Dermis microvascular lymphatic vessel endothelial cell (primary cell): ENCODE measurements at places on chromosomes 5 and 9. TPM values are rescaled to one million over a fixed set of nuclear protein-coding genes. Genes with fewer than 3 reads are reported as not detected.

DMRT2 gene
- not detected in 2 replicates for total RNA-seq

TRAF1 gene
- total RNA-seq, result 0.51 and 1.2 TPM in 2 replicates

FSD1L gene
- total RNA-seq, result 1.7 and 2.0 TPM in 2 replicates

VCAN gene
- total RNA-seq, result 0.25 and 0.51 TPM in 2 replicates

EFCAB9 gene
- total RNA-seq, result not detected in 2 replicates

BAAT gene
- under 0.01 TPM in 1 of 2 replicates, not detected in the other for total RNA-seq

FABP6 gene
- total RNA-seq, result not detected in 2 replicates

PCDHGB3 gene
- 1.9 and 3.8 TPM in 2 replicates for total RNA-seq

BHMT2 gene
- total RNA-seq, result 3.1 and 6.2 TPM in 2 replicates

FKTN gene
- total RNA-seq, result 7.7 and 9.2 TPM in 2 replicates

OR1Q1 gene
- not detected in 2 replicates for total RNA-seq

SLC23A1 gene
- under 0.01 TPM in 1 of 2 replicates, not detected in the other for total RNA-seq

NR4A3 gene
- total RNA-seq, result under 0.01 TPM in 2 replicates

HACD4 gene
- 0.25 and 0.26 TPM in 2 replicates for total RNA-seq

POLK gene
- total RNA-seq, result 22.0 and 27.8 TPM in 2 replicates

SH3RF2 gene
- 0.13 TPM in 1 of 2 replicates, not detected in the other for total RNA-seq

SRP19 gene
- total RNA-seq, result 25.5 and 30.1 TPM in 2 replicates

AK1 gene
- 20.4 and 23.0 TPM in 2 replicates for total RNA-seq

CCIN gene
- total RNA-seq, result 0.13 and 0.38 TPM in 2 replicates

GARIN3 gene
- not detected in 2 replicates for total RNA-seq

TXNDC8 gene
- not detected in 2 replicates for total RNA-seq

NUTM2F gene
- total RNA-seq, result not detected in 2 replicates

DEPDC1B gene
- total RNA-seq, result 4.4 and 9.9 TPM in 2 replicates

GLIPR2 gene
- 57.9 and 108 TPM in 2 replicates for total RNA-seq
